ENCODE measurements at places on chromosomes 16 and 17.

- peak; percentile 82 for DNase-seq
These were observed 863 bp downstream of the ADCY9 start for GRCh38 chr16:4115209-4115948.

DNA sequence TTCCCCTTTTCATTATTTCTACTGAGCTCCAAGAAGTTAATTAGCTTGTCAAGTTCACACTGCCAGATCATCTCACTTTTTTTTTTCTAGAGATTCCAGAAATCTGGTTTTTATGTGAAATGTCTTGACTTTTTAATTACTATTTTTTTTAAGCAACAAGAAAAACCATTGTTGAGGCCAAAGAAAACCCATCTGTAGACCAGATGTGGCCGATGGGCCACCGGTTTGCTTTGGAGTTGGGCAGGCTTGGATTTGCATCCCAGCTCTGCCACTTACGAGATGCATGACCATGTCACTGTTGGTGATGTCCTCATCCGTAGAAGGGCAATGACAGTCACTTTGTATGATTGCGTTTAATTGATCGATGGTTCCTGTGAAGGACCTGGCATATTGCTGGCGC lies 34.2 kb upstream of the MRTFB start:
- no peak for DNase-seq

GRCh38 chr16:5477251-5477650 lies 379.7 kb upstream of the EEF2KMT start:
- no peak for DNase-seq

GRCh38 chr16:15966836-15967546 lies 17.6 kb downstream of the ABCC1 start:
- DNase-seq, result no peak

GRCh38 chr16:51149251-51149661 lies 1.8 kb downstream of the SALL1 start:
- no peak for DNase-seq

DNA sequence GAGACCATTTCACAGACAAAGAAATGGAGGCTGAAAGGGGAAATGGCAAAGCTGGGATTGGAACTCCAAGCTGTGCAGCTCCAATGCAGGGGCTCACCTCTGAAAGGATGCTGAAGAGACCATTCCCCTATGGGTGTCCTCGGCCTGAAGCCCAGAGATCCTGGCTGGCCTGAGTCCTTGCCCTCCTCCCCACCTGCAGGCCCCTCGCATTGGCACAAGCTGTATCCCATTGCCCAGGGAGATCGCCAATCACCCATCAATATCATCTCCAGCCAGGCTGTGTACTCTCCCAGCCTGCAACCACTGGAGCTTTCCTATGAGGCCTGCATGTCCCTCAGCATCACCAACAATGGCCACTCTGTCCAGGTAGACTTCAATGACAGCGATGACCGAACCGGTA lies 2.6 kb downstream of the CA7 start:
- DNase-seq, result no peak

DNA sequence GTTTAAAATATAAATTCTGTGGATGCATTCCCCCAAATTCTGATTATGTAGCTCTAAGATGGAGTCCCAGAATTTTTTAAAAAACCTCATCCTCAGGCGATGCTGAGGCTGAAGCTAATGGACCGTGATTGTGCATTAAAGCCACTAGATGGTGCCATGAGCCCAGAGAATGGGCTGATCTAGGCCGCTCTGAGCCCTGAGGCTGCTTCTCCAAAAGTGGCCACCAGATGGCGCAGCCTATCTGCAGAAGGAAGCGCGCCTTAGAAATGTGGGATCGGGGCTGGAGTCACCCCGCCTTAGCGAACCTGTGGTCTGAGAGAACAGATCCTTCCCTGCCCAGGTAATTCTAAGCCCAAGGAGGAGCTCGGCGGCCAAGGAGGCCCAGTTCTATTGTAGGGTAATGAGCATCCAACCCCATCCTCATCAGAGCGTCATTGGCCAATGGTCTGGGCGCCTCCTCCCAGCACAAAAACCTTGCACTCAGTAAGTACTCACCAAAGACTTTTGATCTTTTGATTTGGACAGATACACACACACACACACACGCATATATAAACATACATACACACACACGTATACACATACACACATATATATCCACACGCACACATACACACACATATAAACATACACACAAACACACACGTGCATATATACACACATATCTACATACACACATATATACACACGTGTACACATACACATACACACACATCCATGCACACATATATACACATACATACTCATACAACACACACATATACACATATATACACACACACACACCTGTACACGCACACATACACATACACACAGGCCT lies 13.7 kb upstream of the MMP2 start:
- DNase-seq, result peak; percentile 88

DNA sequence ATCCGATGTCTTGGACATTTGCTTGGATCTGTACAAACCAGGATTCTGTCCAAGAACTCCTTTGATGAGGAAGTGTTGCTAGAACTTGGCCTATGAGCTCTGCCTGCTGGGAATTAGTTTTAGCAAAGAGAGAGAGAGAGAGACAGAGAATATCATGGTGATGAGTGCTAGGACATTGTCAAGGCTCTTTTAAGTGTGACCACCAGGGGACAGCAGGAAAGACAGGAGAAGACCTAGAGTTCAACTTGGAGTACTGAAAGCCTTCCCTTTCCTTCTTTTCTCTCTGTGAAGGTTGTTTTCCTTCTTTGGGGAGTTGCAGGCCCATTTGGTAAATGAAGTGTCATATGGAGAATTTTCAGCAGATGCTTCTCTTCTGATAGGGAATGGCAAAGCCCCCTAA lies 389.2 kb upstream of the HSBP1 start:
- DNase-seq, result no peak

- no peak for DNase-seq
These were observed 364.5 kb upstream of the XYLT1 start for GRCh38 chr16:17835118-17835876.

DNA sequence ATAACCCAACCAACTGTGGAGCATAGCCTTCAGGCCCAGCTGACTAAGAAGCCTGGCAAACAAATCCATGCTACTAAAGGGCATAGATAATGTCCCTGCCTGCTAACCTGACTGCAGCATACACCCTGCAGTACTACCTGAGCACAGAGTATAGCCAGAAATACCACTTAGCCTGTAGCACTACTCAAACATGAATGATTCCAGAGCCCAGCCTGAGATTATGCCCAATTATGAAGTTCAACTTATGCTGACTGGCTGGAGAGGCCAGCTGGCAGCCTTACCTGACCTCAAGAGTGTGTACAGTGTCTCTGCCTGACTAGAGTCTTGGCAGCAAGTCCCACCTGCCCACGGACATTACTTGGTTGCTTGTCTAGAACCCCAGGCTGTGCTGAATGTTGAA lies 1265.3 kb downstream of the CDH11 start:
- DNase-seq, result no peak

DNA sequence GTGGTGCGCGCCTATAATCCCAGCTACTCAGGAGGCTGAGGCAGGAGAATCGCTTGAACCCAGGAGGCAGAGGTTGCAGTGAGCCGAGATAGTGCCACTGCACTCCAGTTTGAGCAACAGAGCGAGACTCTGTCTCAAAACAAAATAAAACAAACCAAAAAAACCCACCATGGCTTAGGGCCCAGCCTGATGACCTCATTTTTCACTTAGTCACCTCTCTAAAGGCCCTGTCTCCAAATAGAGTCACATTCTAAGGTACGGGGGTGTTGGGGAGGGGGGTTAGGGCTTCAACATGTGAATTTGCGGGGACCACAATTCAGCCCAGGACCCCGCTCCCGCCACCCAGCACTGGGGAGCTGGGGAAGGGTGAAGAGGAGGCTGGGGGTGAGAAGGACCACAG lies 1.4 kb upstream of the STH start:
- DNase-seq, result no peak

GRCh38 chr16:60199150-60199549 lies 1465.0 kb upstream of the GOT2 start:
- DNase-seq, result no peak

GRCh38 chr17:42333053-42333452 lies 44.8 kb downstream of the STAT5A start:
- DNase-seq, result no peak

GRCh38 chr16:89915303-89916232 lies 3.1 kb upstream of the MC1R start:
- DNase-seq, result no peak

GRCh38 chr17:7346761-7347614 lies 5.0 kb upstream of the KCTD11 start:
- DNase-seq, result no peak

Data from NB4 (cell line).